ELR (cell line): ENCODE measurements at places on chromosomes 3 and 15.

DNA sequence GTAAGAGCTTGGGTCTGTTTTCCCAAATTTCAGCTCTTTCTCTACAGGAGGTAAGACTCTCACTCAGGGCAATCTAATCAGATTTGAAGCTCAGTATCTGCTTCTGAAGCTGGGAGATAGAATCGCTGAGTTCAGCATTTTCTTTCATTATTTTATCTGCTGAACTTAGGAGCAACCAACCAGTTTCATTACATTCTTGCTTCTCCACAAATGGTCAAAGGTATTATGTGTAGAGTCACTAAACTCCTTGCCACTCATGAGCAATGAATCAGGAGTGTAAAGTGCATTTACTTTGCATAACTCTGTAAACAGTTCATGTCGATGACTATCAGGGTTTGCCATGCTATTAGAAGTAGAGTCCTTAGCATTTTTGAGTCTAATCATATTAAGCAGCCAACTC, 249.4 kb downstream of the CHL1 start:
- DNase-seq: no peak

- no peak for DNase-seq
Measured at GRCh38 chr3:33490641-33491241, 50.5 kb upstream of the UBP1 start.

DNA sequence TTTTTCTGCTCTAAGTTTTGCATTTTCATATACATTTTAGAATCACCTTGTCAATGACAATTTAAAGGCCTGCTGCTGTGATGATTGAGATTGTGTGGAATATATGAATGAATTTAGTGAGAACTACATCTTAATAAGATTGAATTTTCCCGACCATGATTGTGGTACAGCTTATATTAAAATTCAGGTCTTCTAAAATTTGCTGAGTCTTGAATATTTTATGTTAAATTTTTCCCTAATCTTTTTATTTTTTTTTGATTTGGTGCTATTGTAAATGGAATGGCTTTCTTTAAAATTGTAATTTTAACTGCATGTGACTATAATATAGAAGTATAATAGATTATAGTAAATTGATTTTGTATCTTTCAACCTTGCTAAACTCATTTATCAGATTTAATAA, 172.1 kb downstream of the IL1RAP start:
- no peak for DNase-seq

- no peak for DNase-seq
Measured at GRCh38 chr15:63606308-63606707, 9.1 kb downstream of the FBXL22 start.

DNA sequence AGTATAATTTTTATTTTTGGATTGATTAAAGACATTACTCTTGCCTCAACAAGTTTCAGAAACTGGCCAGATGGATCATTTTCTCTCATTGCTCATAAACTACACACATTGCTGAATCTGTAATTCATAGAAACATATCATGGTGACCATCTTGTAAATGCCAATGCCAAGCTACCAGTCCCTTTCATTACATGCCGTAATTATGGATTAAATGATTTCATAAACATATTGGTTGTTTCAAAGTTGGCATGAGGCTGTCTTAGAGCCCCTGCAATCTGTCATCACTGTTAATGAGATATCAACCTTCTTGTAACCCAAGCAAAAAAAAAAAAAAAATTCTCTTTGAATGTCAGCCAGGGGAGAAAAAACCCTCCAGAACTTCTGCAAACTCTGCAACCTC, 112.2 kb downstream of the DCLK3 start:
- DNase-seq: no peak

GRCh38 chr3:127139601-127140500, 53.1 kb upstream of the PRR23E start:
- no peak for DNase-seq

DNA sequence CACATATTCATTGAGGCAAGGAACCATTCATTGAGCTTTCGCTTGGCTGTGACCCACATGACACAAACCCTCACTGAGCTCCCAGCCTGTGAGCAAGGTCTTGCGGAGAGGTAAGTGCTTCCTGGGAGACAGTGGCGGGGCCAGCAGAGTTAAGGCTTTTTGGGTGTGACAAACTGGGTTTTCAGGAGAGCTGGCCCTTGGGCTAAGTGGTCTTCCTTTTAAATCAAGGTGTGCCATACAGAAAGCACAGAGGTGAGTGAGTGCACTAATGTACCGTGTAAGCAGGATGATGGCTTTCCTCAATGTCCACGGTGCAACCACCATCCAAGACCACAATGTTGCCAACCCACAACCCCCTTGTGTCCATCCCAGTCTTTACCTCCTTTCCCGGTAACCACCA, 28.6 kb downstream of the POMGNT2 start:
- no peak for DNase-seq

- peak; percentile 90 for DNase-seq
Measured at GRCh38 chr15:99249270-99249841, at the start of gene TTC23. TSS of gene TTC23 (minus strand) at chr15:99249581. CDS start at chr15:99228712, 20,869 bp downstream.

DNA sequence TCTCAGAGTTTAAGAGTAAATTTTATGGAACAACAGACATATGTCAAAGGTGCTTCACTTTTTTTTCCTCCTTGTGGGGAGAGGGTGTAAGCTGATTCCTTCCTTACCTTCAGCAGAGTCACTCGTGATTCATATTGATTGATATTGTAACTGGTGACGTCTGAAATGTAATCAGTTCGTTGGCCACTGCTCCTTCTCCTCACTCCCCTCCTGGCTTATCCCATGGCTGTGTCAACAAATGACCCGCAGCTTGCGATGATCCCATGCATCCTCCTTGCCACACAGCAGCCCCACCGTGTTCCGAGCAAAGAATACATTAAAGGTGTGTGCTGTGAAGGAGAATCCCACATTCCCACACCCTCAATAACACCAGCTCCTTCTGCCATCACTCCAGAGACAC, 7.3 kb downstream of the MGLL start:
- DNase-seq: no peak

DNA sequence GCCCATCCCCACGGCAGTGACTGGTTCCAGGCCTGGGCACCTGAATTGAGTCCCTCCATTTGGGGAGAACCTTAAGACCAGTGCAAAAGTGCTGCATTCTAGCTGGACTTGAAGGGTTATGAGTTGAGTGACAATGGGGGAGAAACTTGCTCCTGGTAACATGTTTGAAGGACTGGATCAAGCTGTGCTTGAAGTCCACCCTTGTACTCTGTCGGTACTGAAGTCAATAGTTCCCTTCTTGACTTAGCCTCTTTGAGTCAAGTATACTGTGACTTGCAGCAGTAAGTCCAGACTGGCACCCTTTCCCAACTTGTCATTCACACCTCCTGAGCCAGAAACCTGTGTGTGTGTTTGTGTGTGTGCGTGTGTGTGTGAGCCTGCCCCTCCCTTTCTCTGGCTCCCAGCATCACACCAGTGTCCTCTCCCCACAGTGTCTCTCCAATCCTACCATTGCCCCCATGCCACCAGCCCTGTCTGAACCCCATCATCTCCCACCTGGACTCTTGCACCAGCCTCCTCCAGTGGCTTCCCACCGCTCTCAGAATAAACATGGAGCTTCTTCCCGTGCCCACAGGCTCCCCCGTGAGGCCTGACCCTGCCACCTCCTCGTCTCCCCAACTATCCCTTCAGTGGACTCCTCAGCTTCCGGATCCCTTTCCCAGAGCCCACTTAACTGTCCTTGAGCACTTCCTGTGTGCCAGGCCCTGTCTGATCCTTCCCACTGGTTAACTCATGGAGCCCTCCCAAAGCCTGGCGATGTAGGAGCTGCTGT, 10.2 kb upstream of the FBLN2 start:
- DNase-seq: no peak

DNA sequence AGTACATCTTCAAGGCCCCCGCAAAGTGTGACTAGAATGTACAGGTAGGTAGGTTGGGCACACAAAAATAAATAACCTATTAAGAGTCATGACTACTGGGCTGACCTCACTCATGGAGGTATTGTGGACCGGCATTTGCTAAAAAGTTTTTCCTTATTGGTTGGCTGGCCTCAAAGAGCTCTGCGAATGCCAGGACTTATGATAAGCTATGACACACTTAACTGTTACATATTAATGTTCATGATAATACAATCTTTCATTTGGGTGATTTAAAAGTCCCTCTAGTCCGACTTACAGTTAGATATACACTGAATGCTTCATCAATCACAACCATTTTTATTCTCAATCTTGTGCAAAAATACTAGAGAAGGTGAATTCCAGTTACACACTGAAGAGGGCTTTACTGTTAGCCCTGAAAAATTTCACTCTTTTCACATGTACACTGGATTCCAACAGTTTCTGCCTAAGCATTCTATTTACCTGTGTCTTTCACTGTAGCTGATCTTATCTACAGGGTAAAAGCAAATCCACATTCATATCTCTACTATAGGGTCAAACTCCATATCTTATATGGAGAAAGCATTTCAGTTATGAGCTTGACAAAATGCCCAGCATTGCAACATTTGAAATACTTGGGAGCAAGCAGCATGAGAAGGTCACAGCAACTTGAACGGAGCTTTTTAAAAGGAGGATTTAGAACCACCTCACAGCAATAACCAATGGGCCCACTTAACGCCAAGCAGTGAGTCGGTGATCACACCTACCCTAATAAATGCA, 329.1 kb downstream of the FOXP1 start:
- no peak for DNase-seq
